NCI-H1105 treated with DMSO at 0.1 percent for 48 hours (cell line): ENCODE measurements at places on chromosomes 3 and 15.
A peak's percentile ranks its signal among the peaks of the same experiment; 100 is the strongest.

DNA sequence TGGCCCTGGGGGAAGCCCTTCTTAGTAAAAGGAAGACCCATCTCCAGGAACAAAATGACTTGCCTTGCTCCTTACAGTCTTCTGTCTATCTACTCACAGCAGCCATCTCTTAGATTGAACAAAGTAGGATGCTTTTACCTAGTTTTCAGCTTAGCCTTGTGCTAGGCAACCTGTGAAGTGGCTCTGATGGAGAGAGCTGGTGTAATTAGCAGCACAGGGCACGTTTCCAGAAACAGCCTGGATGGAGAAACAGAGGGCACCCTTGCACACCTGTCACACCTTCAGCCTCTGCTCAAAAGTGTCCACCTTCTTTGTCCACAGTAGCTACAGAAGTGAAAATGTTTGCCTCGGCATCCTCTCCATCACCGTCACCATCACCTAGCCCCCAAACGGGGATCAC lies 292.9 kb downstream of the RORA start:
- DNase-seq: peak; percentile 47

GRCh38 chr3:194045289-194045688 lies 90.7 kb upstream of the HES1 start:
- DNase-seq: no peak

- DNase-seq: peak; percentile 24
Measured at GRCh38 chr15:34336991-34337556, 507 bp downstream of the SLC12A6 start.

DNA sequence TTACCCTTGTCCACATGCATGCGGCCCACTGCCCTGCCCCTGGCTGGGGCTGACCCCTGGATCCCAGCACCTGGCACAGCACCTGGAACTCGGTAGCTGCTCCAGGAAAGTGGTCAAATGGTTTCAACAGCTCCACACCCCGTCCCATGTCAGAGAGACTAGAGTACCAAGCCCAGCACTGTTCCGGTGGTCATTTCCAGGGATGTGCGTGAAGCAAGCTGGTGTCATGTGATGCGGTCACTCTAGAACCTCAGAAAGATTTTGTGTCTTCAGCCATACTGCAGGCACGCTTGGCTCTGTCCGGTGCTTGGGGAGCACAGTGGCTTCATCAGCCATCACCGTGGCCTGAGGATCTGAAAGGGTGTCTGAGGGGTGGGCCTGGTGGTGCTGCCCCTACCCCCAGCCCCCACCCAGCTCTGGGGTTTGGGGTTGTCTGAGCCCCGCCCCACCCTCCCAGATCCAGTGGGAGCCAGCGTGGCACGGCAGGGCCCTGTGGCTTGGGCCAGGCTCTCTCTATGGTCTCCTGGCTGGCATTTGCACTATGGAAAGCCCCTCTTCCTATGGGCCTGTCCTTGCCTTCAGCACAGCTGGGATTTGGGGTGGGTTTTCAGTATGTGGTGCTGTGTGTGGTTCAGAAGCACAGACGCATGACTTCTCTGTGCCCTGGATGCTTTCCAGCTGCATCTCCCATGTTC lies 15.3 kb downstream of the APBA2 start:
- no peak for DNase-seq

GRCh38 chr3:38157595-38157994 lies 7.7 kb upstream of the OXSR1 start:
- DNase-seq: peak; percentile 5

DNA sequence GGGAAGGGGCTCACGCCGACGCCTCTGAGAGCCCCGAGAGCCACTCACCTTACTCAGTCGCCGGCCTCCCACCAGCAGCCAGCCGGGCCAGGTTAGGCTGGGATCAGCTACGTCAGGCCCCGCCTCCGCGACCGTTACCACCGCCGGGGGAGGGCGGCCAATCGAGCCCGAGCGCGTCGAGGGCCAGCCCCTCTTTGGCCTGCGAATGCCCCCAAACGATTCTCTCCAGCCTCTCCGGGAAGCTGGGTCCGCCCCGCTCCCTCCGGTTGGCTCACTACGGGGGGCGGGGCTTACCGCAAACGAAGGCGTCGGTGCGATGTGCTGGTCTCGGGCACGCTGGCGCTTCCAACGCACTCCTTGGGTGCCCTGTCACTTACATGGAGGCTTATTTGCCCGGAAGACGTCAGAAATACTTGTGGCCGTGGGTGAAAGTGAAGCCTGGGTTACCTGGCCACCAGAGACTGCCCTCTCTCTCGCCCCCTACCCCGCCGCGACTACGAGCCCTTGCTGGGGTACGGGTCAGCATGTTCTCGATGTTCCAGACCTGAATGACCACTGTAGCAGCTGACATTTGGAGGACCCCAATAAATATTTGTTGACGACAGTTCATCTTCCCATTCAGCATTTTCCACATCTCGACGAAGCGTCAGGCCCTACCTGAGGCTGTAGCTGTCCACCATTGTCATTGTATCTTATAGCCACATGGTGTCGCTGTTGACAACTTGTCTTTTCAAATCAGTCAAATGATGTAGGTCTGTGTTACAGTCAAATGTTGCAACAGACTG lies at the start of gene CEP70:
TSS of gene CEP70 (minus strand) at position 111 of the 785 bp plus-strand sequence. CDS start 21,333 bp downstream, outside the sequence.
- DNase-seq: no peak

DNA sequence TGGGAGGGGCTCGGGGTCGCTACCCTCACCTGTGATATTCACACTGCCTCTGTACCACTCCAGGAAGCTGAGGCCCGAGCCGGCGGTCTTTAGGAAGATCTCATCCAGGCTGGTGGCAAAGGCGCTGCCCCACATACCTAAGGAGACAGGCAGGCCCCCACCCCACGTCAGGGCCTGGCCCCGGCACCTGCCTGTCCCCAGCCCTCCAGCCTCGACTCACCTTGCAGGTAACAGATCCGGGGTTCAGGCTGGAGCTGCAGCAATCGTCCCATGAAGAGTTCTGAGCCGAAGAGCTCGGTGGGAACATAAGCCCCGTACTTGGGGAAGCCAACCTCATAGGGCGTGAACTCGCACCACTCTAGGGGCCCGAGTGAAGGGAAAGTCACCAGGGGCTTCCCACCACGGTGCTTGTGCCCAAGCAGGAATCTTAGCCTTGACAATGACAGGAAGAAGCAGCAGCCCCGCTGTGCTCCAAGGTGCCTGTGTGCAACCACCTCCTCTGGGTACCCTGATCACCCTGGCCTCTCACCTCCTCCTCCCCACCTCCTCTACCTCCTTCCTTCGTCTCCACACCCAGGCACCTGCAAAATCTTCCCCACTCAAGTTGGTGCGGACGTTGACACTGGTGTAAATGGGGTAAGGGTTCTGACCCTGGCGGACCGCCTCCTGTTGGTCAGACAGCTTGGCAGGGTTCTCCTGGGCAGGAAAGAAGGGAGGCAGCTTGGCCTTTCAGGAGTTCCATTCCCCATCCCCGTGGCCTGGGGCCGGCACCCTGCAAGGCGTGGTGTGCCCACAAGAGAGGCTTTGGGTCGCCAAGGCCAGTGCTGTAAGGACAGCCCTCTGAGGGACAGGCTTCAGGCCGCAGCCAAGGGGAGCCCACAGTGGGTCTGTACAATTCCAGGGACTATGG lies 10.6 kb downstream of the PLA2G4F start:
- DNase-seq: no peak

DNA sequence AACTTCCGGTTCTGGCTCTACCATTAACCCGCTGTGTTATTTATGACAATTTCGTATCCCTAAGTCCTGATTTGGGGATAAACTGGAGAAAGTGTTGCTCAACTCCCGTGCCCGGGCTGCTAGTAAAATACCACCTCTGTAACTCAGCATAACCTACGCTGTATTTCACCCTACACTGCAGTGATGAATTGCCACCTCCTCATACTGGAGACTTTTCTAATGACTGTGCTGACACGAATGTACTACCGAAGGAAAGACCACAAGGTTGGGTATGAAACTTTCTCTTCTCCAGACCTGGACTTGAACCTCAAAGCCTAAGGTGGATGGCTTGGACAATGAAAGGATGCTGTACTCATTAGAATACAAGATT lies 16.5 kb downstream of the SLC51A start:
- no peak for DNase-seq

DNA sequence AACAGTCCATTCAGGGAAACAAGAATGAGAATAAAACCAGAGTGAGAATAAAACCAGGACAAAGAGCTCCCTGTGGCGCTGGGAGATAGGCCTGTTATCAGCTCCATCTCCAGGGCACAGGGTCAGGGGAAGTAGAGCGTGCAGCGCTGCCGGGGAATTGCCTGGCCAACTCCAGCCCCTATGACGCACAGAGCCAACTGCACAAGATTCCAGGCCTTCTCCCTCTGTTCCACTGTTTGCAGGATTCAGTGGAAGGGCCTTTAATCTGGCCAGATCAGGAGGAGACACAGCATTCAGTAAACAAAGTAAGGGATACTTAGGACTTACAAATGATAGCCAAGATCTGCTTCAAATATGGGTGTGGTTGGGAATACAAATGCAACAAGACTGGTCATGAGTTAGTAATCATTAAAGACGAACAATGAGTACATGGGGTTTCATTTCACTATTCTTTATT lies 49.4 kb downstream of the ITGB5 start:
- DNase-seq: no peak

DNA sequence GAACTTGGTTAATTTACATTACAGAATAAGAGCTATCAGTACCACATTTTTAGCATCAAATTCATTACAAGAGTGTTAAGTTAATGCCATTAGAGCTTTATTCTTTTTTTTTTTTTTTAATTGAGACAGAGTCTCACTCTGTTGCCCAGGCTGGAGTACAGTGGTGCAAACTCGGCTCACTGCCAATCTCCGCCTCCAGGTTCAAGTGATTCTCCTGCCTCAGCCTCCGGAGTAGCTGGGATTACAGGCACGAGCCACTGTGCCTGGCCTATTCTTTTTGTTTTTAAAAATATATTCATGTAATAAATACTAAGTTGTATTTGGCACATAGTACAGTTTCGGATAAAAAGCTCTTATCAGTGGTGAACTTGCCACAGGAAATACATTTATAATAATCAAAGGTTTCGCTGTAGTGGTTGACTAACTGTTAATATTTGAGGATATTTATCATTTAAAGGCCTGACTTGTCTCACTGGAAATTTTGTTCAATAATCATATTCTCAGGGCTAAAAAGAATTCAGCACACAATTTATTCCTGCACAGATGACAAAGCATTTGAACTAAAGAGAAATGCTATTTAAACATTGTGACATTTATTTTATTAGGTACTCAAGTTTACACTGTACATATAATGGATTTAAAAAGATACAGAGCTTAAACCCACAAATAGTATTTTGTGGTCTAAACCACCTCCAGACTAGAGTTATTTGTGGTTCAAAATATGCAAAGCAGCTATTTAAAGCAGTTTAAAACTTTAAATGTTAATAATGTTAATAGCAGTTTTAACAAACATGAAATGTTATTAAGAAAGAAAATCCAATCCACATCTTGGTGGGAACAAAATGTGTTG lies 6.1 kb upstream of the LEKR1 start:
- no peak for DNase-seq

DNA sequence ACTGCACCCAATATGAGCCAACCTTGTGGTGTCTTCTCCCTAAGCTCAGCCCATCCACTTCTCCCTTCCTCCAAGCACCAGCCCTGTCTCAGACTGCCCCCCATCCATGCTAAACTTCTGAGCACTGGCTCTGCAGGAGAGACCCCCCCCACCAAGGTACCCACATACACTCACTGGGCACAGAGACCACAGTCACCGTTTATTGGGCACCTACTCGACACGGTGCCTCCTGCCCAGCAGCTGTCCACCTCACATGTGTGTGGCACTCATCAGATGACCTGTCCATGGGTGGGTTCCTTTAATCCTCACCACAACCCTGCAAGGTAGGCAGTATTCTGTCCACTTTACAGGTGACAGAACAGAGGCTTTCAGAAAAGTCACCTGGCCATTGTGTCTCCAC lies 22.3 kb upstream of the SFMBT1 start:
- DNase-seq: no peak

DNA sequence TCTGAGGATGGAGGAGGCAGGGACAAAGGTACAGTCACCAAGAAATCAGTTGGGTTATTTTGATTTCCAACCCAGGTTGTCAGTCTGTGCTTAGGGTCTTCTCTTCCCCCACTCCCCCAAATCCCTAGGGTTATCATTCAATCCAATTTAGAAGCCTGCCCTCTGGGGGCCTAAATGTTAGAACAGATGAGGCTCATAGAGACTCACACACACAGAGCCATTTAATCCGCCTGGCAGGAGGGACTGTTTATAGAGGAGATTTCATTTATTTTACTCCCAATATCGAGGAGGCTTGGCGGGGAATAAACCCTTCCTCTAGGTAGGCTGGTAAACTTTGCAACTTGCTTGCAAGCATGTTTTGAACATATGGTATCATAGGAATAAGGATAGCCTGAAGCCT lies 52.8 kb downstream of the RHCG start:
- DNase-seq: no peak

DNA sequence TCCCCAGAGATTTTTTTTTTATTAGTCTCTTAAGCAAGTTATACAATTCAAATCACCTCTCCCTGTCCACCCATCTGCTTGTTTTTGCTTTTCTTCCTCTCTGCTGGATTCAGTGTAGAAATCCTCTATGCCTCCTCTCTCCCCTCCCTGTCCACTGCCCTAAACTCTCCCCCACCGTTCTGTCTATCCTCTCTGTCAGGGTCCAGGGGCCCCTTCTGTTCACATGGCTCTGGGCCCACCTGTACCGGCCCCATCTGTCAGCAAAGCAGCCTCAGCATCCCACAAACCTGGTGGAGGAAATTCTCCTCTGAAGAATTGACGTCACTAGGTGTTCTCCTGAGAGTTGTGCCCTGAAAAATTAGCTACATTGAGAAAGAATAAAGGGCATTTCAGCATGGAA lies 137.6 kb upstream of the CMC1 start:
- DNase-seq: no peak

DNA sequence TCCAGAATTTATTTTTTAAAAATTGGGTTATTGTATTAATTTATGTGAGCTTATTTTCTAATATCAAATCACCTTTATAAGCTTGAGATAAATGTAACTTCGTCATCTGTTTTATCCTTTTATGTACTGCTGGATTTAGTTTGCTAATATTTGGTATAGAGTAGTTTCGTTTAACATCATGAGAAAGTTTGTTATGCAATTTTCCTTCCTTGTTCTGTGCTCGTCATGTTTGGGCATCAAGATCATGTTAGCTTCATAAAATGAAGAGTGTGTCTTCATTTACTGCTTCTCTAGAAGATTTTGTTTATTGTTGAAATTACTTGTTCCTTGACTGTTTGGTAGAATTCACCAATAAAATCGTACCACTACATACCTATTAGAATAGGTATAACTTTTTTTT lies 262.1 kb upstream of the SATB1 start:
- no peak for DNase-seq

GRCh38 chr15:55015093-55015445 lies 181.7 kb downstream of the RSL24D1 start:
- DNase-seq: no peak

DNA sequence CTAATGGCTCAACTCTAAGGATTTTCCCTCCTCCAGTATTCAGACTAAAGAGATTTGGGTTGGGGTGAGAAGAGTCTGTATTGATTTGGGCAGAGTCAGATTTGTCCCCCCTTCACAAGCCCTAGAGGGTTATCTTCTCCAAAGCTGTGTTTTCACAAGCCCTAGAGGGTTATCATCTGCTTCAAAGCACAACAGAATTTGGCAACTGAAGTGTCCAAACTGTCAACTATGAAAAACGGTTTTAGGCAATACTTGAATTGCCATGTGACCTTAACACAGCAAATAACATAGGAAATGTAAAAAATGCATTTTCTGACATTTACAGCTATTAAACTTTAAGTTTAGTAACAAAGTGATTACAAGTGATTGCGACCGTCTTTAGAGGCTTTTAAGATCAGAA lies 119.9 kb downstream of the IMPG2 start:
- DNase-seq: no peak
